Activated CD4-positive, alpha-beta memory T cell treated with anti-CD3 and anti-CD28 coated beads, Interleukin-2, amount 10 ng/mL, durations not matched to agents 7 days and 5 days (primary cell): ENCODE measurements at places on chromosomes 11 and 22.

GRCh38 chr11:7657306-7658025, 15.8 kb downstream of the CYB5R2 start:
- DNase-seq, result peak; percentile 54

DNA sequence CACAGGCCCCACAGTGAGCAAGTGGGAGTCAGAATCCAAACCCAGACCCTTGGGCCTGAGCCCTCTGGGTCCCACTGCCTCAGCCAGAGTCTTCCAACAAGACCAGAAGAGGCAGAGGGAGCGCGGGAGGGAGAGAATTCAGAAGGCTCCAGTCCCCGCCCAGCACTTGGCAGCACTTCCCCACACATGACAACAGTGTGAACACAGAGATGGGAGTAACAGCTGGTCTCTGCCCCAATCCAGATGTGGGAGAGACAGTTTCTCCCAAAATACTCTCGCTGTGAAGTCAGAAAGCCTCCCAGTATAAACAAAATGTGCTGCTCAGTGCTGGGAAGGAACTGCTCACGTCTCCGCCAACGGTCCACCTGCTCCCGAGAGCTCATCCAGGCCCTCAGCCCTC, 219.9 kb downstream of the MN1 start:
- no peak for DNase-seq

DNA sequence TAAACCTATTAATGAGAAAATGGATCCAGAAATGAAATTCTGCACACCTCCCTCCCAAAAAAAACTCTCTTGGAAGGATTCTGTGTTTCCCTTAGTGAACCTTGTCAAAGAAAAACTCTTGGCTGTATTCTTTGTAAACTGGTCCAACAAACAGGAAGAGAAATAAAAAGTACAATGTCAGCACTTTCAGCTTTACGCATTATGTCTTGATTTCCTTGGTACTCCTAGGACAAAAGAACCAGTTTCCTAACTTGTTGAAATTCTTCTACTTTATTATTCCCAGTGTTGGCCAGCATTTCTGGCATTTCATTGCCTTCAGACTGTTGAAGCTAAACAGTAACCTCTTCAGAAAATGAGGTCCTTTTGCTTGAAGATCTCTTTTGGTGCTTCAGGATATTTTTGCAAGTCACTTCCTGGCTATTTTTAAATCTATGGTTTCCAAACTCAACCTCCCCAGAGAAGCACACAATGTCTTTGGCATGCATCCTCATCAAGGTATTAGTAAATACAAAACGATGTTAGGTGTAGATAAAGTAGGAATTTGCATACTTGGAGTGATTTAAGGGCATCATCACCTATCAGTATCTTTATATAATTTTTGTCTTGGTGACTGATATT, 342.7 kb downstream of the AASDHPPT start:
- DNase-seq, result no peak

GRCh38 chr11:86117001-86117711, 48.3 kb upstream of the PICALM start:
- no peak for DNase-seq

- no peak for DNase-seq
These were observed 330.1 kb upstream of the PLET1 start for GRCh38 chr11:112590764-112591163.
